ENCODE measurements at places on chromosomes 3 and 15. TPM values are rescaled to one million over a fixed set of nuclear protein-coding genes. Genes with fewer than 3 reads are reported as not detected.

The ZBED2 gene
- total RNA-seq: 0.66 TPM

The TFG gene
- total RNA-seq: 84.8 TPM

The CSNK1G1 gene
- total RNA-seq: 25.8 TPM

The PPP1R14D gene
- total RNA-seq: not detected

The SCG5 gene
- total RNA-seq: 1.3 TPM

DNA sequence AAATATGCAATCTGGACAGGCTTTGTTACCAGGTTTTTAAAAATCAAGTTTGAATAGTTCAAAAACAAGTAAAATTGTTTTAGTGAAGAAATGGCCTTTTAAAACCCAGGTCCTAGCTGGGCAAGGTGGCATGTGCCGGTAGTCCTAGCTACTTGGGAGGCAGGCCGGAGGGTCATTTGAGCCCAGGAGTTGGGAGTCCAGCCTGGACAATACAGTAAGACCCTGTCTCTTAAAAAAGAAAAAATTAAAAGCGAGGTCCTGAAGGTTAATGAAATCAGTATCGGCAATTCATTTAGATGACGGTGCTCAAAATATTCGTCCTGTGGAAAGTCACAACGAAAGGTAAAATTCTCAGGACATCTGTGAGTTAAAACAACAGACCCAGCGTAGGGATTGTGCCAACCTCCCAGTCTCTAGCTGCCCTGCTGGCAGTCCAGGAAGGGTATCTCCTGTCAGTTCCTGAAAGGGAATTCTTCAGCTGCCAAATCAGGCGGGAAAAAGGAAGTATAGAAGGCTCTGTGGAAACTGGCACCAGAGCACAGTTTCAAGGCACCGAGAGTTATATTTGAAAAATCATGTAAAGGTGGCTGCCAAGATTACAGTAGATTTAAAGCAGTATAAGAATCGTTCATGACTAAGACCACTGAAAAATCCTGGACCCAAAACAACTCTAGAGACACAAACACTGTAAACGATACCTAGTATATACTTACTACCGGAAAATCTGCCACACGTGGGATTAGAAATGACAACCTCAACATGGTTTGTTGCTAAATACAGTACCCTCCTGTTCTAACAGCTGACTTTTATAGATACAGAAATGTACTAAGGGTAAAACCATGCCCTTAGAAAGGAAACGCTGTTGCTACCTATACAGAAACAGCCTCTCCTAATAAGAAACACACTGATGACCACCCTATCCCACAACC is 1.2 kb upstream of the ABHD17C start:
- H3K4me3 ChIP-seq: peak overlapping the region; percentile 55
- H3K27ac ChIP-seq: peak overlapping the region; percentile 61
- H3K27me3 ChIP-seq: no peaks in the 10 kb centered on the region
- DNase-seq: no peak
- no peaks in the 10 kb centered on the region for H3K36me3 ChIP-seq
- peaks cover 7% of the 10 kb centered on the region for H3K4me1 ChIP-seq

DNA sequence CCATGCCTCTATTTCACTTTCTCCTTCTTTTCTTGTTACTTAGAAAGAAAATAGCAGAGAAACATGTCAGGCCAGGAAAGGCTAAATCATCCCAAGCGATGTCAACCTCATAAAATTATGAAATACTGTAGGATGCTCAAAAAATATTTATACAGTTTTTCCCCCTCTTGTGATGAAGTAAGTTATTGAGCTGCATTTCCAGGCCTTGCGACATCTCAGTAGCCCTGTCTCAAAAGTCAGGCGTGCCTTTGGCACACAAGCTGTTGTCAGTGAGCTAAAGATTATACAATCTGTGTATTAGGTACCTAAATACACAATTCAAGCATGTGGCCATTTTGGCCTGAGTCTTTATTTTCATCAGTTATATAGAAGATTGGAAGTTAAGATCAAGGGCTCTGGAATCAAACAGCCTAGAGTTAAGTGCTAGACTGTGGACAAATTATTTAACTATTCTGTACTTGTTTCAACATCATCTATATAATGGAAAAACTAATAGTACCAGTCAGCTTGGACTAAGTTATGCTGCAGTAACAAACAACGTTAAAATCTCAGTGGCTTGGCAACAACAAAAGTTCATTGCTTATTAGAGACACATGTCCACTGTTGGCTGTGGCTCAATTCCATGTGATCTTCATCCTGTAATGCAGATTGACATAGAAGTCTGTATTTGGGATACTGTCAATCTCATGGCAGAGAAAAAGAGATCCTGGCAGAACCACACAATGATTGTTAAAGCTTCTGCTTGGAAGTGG is 406.4 kb upstream of the PROK2 start:
- no peaks in the 10 kb centered on the region for H3K4me1 ChIP-seq
- no peak overlapping the region for H3K27ac ChIP-seq
- no peaks in the 10 kb centered on the region for H3K36me3 ChIP-seq
- no peak overlapping the region for H3K4me3 ChIP-seq
- no peaks in the 10 kb centered on the region for H3K27me3 ChIP-seq

GRCh38 chr3:47261301-47261700 is 21.3 kb downstream of the KIF9 start:
- H3K36me3 ChIP-seq: no peaks in the 10 kb centered on the region
- H3K4me1 ChIP-seq: no peaks in the 10 kb centered on the region
- no peak for DNase-seq
- H3K27me3 ChIP-seq: no peaks in the 10 kb centered on the region
- no peak overlapping the region for H3K27ac ChIP-seq
- no peak overlapping the region for H3K4me3 ChIP-seq

DNA sequence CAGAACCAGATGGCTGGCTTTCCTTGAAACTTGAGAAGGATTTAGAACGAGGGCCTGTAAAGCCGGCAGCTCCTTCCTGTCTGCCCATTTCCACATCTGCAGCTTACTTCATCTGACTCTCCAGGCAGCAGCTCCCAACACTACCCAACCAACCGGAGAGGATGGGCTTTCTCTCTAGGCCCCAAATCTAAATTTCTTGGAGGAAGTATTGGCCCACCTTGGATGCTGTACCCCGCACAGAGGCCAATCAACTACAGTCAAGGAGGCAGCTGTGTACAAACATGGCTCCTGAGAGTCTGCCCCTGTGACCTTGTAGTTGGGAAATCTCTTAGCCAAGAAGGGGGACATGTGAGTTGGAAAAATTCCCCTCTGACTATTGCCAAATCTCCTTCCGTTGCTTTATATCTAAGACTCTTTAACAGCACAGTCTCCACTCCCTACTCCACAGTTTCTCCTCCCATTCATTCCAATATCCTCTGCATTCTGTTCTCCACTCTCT is 8.0 kb upstream of the ACAP2 start:
- H3K4me1 ChIP-seq: no peaks in the 10 kb centered on the region
- H3K4me3 ChIP-seq: no peak overlapping the region
- no peaks in the 10 kb centered on the region for H3K27me3 ChIP-seq

GRCh38 chr15:38612159-38612863 is 47.7 kb upstream of the RASGRP1 start:
- no peak overlapping the region for H3K27ac ChIP-seq
- H3K4me1 ChIP-seq: no peaks in the 10 kb centered on the region
- no peak for DNase-seq
- H3K36me3 ChIP-seq: no peaks in the 10 kb centered on the region
- H3K27me3 ChIP-seq: no peaks in the 10 kb centered on the region
- H3K4me3 ChIP-seq: no peak overlapping the region

GRCh38 chr3:44510000-44510368 is 32.5 kb upstream of the ZNF445 start:
- no peaks in the 10 kb centered on the region for H3K27me3 ChIP-seq
- peak overlapping the region; percentile 91 for H3K4me3 ChIP-seq
- H3K36me3 ChIP-seq: no peaks in the 10 kb centered on the region
- peak overlapping the region; percentile 79 for H3K27ac ChIP-seq
- peak; percentile 62 for DNase-seq

GRCh38 chr15:27293607-27294006 is 322.6 kb downstream of the GABRG3 start:
- no peaks in the 10 kb centered on the region for H3K27me3 ChIP-seq
- H3K27ac ChIP-seq: no peak overlapping the region
- H3K4me1 ChIP-seq: no peaks in the 10 kb centered on the region
- no peak for DNase-seq
- no peak overlapping the region for H3K4me3 ChIP-seq

DNA sequence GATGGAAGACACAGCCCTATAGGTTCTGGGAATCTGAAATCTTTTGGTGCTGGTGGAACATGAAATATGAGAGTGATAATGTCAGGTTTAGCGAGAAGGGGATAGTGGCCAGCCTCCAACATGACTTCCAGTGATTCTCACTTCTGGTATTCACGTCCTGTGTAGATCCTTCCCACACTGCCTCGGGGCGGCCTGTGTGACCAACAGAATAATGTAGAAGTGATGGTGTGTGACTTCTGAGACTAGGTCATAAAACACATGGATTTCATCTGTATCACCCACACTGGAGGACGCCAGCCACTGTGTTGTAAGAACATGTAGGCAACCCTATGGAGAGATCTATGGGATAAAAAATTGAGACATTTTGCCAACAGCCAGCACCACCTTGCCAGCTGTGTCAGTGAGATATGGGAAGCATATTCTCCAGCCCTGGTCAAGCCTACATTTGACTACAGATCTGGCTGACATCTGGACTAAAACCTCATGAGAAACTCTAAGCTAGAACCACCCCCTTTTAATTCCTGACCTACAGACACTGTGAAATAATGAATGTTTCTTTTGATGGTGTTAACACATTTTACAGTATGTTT is 25.5 kb upstream of the NUDT16 start:
- H3K4me1 ChIP-seq: no peaks in the 10 kb centered on the region
- H3K27ac ChIP-seq: no peak overlapping the region
- DNase-seq: no peak
- H3K4me3 ChIP-seq: no peak overlapping the region
- no peaks in the 10 kb centered on the region for H3K36me3 ChIP-seq
- H3K27me3 ChIP-seq: no peaks in the 10 kb centered on the region

DNA sequence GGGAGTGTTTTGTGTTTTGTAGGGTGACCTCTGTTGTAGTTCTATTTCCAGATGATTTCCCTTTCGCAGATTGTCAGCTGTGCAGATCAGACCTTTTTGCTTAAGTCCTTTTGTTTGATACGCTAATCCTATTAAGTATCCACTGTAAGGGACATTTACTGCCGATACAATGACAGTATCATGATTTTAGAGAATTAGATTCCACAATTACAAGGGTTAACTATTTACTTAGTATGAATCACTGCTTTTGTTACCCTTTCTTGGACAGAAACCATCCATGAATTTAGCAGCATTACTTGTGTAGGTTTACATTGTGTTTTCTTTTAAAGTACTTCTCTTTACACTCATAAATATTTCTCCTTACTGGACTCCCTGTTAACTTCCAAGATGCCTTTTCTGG is 31.4 kb downstream of the ZNF662 start:
- no peak overlapping the region for H3K27ac ChIP-seq
- H3K4me1 ChIP-seq: no peaks in the 10 kb centered on the region
- DNase-seq: no peak

DNA sequence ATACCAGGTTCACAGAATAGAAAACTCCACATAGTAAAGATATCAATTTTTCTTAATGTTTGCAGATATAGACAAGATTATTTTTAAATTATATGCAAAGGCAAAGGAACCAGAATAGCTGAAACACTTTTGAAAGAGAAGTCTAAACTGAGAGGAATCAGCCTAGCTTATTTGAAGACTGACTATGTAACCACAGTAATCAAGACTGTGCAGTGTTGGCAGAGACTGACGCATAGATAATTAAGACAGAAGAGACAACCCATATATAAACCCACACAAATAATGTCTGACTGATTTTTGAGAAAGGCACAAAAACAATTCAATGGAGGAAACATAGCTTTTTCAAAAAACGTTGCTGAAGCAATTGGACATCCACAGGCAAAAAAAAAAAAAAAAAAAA is 28.6 kb upstream of the ACKR4 start:
- H3K36me3 ChIP-seq: peaks cover 5% of the 10 kb centered on the region
- no peak for DNase-seq
- no peaks in the 10 kb centered on the region for H3K27me3 ChIP-seq
- H3K4me1 ChIP-seq: no peaks in the 10 kb centered on the region
- no peak overlapping the region for H3K27ac ChIP-seq

- H3K36me3 ChIP-seq: peaks cover 33% of the 10 kb centered on the region
- H3K27ac ChIP-seq: no peak overlapping the region
- DNase-seq: no peak
- no peaks in the 10 kb centered on the region for H3K4me1 ChIP-seq
- no peak overlapping the region for H3K4me3 ChIP-seq
Measured at GRCh38 chr3:15262021-15262420, 56.0 kb downstream of the CAPN7 start.

- no peak overlapping the region for H3K4me3 ChIP-seq
- no peak overlapping the region for H3K27ac ChIP-seq
- DNase-seq: no peak
- no peaks in the 10 kb centered on the region for H3K4me1 ChIP-seq
- no peaks in the 10 kb centered on the region for H3K27me3 ChIP-seq
Measured at GRCh38 chr3:168659015-168659414, 563.3 kb upstream of the GOLIM4 start.

DNA sequence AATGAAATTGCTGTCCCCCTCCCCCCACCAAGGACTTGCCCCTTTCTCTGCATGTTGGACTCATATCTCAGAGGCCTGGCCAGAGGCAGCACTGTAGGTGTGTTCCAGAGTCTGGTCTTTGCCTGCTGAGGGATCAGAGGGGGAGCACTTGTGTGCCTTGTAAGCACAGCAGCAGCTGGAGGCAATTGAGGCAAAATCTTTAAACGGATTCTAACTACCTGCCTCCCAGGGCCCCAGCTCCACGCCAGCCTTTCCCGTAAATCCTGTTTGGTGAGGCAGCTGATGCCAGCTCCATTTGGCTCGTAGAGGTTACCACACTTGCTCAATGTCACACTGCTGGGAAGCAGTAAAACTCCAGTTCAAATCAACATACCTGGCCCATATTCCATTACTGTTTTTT is 2.3 kb upstream of the IDH2 start:
- H3K27ac ChIP-seq: peak overlapping the region; percentile 97
- H3K4me3 ChIP-seq: no peak overlapping the region
- no peaks in the 10 kb centered on the region for H3K27me3 ChIP-seq
- DNase-seq: peak; percentile 40
- no peaks in the 10 kb centered on the region for H3K36me3 ChIP-seq
- H3K4me1 ChIP-seq: peaks cover 22% of the 10 kb centered on the region

- H3K27me3 ChIP-seq: no peaks in the 10 kb centered on the region
- H3K36me3 ChIP-seq: no peaks in the 10 kb centered on the region
- no peak for DNase-seq
- H3K4me3 ChIP-seq: no peak overlapping the region
Measured at GRCh38 chr3:115792206-115792955, 169.1 kb downstream of the GAP43 start.

GRCh38 chr3:59731943-59732342 is 682.1 kb upstream of the CFAP20DC start:
- no peaks in the 10 kb centered on the region for H3K4me1 ChIP-seq
- no peak overlapping the region for H3K4me3 ChIP-seq
- no peak overlapping the region for H3K27ac ChIP-seq
- no peak for DNase-seq

GRCh38 chr3:135246027-135246426 is 451.0 kb downstream of the EPHB1 start:
- no peak for DNase-seq
- H3K36me3 ChIP-seq: no peaks in the 10 kb centered on the region
- H3K27ac ChIP-seq: no peak overlapping the region
- no peak overlapping the region for H3K4me3 ChIP-seq

All from kidney (tissue), 22 donors.